ENCODE measurements at places on chromosomes 7 and 10.
A peak's percentile ranks its signal among the peaks of the same experiment; 100 is the strongest.

GRCh38 chr10:103767756-103768155 lies 87.6 kb downstream of the SH3PXD2A start:
- DNase-seq = no peak

GRCh38 chr7:14016950-14017349 lies 27.5 kb upstream of the ETV1 start:
- DNase-seq = no peak

GRCh38 chr7:22157552-22157951 lies 199.4 kb downstream of the RAPGEF5 start:
- no peak for DNase-seq

GRCh38 chr7:157014635-157015555 lies 4.4 kb upstream of the MNX1 start:
- no peak for DNase-seq

- DNase-seq = no peak
Measured at GRCh38 chr10:133068111-133069032, 19.4 kb upstream of the ADGRA1 start.

DNA sequence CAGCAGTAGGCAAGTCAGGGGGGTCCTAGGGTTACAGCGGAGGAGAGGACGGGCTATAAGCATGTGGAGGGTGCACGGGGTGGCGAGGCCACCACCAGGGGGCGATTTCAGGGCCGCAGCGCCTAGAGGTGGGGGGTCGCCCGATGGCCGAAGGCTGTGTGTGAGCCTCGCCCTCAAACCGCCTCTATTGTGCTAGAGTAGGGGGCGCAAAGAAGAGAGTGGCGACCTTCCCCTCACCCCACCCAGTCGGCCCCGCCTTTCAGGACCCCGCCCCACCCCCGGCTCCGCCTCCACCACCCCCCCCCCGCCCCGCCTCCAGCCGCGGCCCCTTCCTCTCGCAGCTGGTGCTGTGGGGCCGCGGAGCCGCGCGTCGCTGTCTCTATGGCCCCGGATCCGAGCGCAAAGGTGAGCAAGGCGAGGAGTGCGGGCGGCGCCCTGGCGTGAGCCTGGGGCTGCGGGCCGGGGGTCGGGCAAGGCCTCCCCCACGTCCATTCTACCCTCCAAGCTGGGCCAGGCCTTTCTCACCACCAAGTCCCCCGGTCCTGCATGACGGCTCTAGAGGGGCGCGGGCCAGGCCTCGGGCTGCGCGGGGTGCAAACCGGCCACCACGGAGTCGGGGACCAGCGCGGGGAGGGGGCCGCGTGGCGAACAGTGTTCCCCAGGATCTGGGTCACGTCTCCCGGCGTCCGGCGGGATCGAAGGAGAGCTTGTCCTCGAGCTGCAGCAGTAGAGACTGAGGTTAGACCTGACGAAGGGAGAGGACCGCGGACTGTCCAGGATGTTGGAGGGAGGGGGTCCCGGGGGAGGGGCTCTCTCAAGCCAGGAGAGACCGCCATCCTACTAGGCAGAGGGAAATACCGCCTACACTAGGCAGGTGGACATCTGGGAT lies at the start of gene SEMA4G:
Gene SEMA4G, plus strand, starts transcription at position 318 of the 889 bp plus-strand sequence. CDS start 3,409 bp downstream, outside the sequence.
- DNase-seq = peak; percentile 24

DNA sequence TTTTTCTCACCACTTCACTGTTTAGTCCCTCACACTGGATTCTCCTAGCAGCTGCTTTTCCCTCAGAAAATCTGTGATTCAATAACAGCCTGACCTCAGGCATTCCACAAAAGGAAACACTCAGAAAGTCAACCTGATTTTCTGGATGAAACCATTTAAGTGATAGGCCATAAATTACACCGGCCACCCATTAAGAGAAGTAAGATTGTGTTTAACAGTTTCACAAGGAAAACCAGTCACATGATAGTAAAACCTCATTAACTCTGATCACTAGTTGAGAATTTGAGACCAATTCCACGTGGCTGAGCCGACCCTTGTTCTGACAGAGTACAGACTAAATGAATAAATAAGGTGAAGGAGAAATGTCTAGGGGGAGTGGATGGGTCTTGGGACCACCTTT lies 7.7 kb downstream of the GRM8 start:
- no peak for DNase-seq

DNA sequence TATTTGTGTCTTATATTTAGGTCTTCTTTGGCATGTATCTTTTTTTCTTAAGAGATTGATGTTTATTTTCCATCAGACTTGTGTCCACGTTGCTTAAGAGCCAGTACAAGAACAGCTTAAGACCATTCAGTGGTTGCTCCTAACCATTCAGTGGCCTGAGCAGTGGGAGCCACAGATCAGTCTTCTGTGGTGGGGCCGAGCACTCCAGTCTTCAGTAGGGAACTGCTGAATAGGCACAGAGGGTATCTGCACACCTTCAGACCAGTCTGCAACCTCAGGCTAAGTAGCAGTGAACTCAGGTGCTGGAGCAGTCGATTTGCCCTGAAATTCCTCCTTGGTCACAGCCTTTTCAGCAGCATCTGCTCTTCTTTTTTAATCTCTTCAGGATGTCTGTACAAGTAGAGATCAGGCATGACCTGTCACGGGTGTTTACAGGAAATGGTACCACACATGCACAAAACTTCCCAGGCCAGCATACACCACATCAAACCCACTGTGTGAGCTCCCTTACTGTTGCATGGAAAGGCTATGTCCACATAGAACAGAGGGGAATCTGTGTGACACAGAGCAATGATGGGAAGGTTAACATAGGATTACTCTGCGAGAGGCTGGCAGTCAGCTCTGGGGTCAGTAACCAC lies 51.5 kb downstream of the FAM107B start:
- DNase-seq = peak; percentile 5

GRCh38 chr10:124095096-124095495 lies 1.7 kb upstream of the CHST15 start:
- no peak for DNase-seq

DNA sequence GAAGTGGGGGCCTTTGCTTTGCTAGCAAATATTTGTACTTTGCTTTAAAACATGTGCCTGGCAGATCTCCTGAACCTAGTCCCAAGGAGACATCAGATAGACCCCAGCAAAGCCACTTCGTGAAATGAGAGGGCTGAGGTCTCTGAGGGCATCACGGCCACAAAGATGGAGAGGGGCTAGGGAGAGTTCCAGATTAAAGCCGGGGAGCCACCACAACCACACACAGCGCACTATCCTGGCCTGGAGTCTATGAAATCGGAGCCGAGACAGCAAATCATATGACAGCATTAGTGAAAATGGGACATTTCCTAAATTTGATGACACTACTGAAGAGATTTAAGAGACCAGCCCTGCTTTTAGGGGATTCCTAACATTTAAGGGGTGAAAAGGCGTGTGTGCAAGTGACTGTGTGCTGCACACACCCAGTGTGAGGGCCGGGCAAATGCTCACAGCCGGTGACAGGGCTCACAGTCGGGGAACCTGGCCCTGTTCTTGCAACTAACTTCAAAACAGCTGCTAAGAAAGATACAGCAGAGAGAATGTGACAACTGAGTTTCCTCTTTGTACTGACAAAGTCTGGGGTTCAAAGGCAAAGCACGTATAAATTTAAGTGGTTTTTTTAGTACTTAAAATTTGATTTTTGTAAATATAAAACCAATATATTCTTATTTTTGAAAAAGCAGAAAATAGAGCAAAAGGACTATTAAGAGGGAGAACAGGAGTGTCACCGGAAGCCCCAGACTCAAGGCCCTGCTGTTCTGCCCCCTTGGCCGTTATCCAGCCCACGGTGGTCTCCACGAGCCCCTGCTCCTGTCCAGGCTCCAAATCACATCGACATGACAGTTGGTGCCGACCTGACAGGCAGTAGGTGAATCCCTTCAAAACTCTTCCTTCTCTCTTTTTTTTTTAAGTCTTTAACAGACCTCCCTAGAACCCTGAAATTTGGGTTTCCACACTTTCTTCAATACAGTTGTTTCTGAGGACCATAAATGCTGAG lies 49.5 kb downstream of the VIPR2 start:
- no peak for DNase-seq

GRCh38 chr10:51918440-51918839 lies 219.0 kb upstream of the CSTF2T start:
- DNase-seq = no peak

Data from activated T-helper 1 cell treated with Interleukin-2 at 50 U/mL for 16 hours (primary cell).